ENCODE measurements at places on chromosomes 12 and 14. TPM values are rescaled to one million over a fixed set of nuclear protein-coding genes. Genes with fewer than 3 reads are reported as not detected.

Gene MEG3
- not detected for total RNA-seq

Gene ADCY4
- not detected for total RNA-seq

Gene MMP19
- 0.98 TPM for total RNA-seq

Gene LRRC10
- total RNA-seq = not detected

Gene TRPV4
- total RNA-seq = not detected

Gene KRT73
- total RNA-seq = not detected

Gene ADAM21
- 0.06 TPM for total RNA-seq

Gene DAO
- 22.1 TPM for total RNA-seq

Gene LRP1
- 19.3 TPM for total RNA-seq

Gene AQP2
- total RNA-seq = not detected

Gene FZD10
- total RNA-seq = not detected

Gene DLGAP5
- total RNA-seq = 63.1 TPM

Gene RASSF9
- total RNA-seq = 0.31 TPM

Gene DUSP6
- total RNA-seq = 289 TPM

- DNase-seq = no peak
Observed at GRCh38 chr14:97025722-97026121, 228.5 kb downstream of the VRK1 start.

DNA sequence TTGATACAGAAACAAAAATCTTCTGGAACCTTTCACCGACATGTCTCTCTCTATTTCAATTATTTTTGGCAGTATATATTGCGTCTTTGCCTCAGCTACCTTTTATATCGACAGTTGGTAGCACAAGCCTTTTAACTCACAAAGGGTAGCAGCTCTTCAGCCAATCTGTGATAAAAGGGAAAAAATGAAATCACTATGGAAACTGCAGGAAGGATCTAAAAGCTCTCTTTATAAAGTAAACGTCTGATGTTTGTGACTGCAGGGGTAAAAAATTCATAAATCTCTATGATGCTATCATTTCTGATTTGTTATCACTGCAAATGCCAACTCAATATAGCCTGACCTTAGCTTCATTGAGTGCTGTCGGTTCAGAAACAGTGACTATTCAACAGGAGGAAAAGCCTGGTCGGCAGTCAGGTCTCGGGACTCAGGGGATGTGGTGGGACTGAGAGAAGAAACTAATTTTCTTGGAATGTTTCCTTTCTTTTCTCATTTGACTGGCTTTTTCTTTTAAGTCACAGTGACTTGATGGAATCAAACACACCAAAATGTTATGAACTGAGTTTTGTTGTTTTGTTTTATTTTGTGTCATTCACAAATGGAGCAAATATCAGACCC, 5.9 kb upstream of the RMST start:
- DNase-seq = no peak

GRCh38 chr14:51239813-51240803, at the start of gene TMX1:
Gene TMX1 (plus strand): TSS chr14:51240247. CDS start chr14:51240293, 46 bp downstream.
- DNase-seq = peak; percentile 99

DNA sequence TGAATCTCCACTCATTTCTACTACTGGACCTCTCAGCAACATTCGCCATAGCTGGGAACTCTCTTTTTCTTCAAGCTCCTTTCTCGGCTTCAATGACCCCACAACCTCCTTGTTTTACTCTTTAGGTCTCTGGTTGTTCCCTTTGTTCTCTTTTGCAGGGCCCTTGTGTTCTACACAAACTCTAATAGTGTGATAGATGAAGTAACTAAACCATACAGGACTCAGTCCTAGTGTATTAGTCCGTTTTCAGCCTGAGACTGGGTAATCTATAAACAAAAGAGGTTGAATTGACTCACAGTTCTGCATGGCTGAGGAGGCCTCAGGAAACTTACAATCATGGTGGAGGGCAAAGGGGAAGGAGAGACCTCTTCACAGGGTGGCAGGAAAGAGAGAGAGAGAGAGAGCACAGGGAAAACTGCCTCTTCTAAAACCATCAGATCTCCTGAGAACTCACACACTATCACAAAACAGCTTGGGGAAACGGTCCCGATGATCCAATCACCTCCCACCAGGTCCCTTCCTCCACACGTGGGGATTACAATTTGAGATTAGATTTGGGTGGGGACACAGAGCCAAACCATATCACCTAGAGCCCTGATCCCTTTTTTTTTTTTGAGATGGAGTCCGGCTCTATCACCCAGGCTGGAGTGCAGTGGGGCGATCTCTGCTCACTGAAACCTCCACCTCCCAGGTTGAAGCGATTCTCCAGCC, 32.0 kb upstream of the WNK1 start:
- DNase-seq = no peak

DNA sequence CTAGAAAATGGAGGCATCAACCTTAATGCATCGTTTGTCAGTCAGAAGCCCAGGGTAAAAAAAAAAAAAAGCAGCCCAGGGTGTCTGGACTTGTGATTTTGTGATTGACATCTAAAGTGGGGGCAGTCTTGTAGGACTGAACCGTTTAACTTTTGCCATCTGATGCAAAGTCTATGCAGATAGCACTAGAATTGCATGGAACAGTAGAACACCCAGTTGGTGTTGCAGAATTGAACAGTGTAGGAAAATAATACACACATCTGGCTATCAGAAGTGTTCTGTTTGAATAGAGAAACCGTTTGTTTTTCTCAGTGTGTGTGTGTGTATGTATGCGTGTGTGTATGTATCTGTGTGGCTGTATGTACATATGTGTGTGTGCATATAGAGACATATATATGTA, 45.0 kb downstream of the SLCO1A2 start:
- DNase-seq = no peak
